ENCODE measurements at places on chromosomes 11 and 22.

DNA sequence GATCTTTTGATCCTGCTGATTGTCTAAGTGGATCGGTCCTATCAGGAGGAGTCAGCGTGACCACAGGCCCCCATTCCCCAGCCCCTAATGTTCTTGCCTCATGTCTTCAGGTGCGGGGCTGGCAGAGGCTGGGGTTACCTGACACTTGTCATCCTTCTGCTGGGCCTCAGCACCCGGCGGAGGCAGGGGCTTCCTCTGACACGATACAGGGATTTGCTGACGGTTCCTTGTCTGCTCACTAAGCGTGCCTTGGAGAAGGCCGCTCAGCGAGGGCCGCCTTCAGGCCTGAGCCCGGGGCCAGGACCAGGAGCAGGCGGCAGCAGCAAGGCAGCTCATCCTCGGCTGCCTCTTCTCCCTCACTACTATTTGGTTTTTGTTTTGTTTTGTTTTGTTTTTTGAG is 45.7 kb upstream of the KCNQ1OT1 start:
- no peak for DNase-seq

GRCh38 chr11:36053281-36053680 is 109.4 kb downstream of the LDLRAD3 start:
- DNase-seq: no peak

DNA sequence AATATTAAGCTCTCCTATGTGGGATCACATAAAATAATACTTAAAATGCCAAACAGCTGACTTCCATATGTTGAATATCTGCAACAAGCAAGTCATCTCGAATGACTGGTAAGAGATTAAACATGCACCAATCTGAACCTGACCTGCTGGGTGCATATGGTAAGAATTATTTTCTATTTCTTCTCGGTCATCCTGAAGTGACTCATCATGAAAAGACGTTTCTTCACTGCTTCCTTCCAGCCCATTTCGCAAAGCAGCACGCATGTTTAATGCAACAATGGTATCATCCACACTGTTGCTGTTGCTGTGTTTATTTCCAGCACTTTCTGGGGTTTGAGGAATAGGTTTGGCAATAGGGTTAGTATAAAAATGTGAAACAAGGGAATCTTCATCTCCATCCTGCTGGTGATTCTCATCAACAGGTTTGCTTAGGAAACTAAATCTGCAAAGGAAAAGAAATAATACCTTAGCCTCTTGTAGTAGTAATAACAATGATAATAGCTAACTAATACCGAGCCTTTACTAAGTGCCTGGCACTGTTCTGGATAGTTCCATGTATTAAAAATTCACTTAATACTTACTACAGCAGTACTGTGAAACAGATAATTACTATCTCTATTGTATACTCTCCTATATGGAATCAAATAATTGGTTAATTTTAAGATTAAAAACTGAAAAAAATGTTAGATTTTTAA is 52.0 kb upstream of the CHRNA10 start:
- no peak for DNase-seq

- no peak for DNase-seq
Measured at GRCh38 chr22:50039669-50040443, 18.2 kb downstream of the TTLL8 start.

DNA sequence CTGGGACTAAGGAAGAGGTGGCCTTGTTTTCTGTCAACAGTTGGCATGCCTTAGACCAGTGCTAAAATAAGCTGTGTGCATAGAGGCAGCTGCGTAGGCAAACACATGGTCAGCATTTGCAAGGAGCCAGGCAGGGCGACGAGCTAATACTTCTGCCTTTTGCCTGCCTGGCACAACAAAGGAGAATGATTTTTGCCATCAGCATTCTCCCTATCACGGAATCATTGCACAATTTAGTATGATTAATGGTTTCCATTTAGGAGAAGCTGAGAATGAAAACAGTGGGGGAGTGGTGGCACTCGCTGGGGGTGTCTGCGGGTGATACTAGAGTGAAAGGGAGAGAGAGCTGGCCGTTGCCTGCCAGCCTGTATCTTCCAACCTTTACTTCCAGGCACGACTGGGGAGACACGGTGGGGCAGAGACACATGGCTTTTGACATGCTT is 336.0 kb downstream of the CADM1 start:
- no peak for DNase-seq

- no peak for DNase-seq
Measured at GRCh38 chr11:6127881-6128280, 20.4 kb downstream of the OR56B4 start.

- DNase-seq: no peak
Measured at GRCh38 chr22:41417622-41418390, 28.8 kb downstream of the TOB2 start.

DNA sequence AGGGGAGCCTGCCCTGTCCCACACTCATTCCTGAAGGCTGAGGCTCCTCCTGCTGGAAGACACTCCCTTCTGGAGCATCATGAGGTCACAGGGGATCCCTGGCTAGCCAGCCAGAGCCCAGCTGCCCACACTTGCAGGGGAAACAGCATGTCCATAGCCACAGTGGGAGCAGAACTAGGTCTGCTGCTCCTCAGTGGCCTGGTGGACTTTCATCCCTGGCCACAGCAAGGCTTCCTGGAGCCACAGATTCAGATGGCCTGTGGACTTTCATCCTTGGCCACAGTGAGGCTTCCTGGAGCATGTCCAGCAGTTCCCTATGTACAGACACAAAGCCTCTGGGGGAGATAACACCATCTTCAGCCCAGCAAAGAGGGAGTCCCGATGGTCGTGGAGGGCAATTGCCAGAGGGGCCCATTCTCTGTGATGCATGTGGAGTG is 5.9 kb upstream of the APOL6 start:
- no peak for DNase-seq
